Liver (tissue), 10 donors: ENCODE measurements at places on chromosomes 3 and 15.

DNA sequence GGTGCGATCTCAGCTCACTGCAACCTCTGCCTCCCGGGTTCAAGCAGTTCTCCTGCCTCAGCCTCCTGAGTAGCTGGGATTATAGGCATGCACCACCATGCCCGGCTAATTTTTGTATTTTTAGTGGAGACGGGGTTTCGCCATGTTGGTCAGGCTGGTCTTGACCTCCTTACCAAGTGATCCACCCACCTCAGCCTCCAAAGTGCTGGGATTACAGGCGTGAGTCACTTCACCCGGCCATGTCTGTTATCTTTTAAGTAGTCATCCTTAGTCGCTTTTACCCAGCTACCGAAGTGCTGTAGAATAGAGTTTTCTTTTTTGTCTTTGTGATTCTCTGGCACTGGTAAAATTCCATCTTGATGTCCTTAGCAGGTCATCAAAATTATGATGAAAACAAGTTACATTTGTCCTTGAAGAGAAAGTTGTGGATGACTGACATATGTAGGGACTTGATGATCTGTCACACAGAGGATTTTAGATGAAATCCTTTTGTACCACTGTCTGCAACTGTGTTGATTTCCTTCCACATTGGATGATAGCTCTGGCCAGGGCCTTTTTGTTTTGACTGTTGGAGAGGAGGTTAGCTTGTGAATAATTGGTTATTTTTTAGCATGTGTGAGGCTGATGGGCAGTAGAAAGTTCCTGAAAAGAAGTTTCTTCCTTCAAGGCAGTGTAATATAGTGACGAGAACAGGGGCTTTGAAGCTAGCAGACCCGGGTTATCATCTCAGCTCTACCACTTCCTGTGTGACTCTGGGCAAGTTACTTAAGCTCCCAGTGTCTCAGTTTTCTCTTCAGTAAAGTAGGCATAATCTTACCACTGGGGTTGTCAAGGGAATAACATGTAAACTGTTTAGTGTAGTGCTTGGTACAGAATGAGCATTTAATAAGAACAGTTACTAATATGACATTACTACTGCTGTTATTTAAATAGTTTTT lies 18.8 kb downstream of the ATG7 start:
- no peak for DNase-seq

DNA sequence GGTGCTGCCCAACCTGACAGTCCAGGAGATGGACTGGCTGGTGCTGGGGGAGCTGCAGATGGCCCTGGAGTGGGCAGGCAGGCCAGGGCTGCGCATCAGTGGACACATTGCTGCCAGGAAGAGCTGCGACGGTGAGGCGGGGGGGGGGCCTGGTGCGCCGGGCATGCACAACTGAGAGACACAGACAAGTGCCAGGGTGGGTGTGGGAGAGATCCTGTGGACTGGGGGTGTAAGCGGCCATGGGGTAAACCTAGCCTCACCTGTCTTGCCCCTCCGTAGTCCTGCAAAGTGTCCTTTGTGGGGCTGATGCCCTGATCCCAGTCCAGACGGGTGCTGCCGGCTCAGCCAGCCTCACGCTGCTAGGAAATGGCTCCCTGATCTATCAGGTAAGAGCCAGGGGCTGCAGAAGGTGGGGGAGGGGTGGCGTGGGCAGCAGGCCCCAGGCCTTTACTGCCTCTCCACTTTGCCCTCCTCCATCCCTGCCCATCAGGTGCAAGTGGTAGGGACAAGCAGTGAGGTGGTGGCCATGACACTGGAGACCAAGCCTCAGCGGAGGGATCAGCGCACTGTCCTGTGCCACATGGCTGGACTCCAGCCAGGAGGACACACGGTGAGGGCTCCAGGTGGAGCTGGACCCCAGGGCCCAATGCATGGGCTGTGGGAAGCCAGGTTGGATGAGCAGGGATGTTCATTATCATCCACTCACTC lies 3.3 kb downstream of the CHRD start:
- no peak for DNase-seq

DNA sequence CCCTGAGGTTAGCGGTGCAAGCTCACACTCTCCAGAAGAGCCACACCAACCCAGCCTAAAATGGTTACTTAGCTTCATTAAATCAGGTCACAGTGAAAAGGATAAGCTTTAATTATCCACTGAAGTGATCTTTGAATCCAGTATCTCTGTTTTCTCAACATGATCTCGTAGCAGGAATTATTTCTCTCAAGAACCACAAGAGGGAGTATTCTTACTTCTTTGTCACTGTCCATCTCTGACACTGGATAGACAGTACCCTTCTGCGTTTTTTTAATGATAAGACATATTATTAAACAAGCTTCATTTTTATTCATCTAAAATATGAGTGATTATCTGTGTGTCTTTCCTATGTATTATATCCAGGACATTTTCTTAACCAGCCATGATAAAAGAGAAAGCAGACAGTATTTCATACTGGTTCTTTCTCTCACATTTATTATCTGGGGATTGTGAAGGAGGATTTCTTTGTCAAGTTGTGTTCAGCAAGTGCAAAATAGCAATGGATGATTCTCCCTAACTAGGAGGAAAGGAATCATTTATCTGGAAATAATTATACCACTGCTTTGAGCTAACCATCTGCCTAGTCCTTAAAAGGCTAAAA lies 105.4 kb upstream of the CCDC54 start:
- DNase-seq = no peak

DNA sequence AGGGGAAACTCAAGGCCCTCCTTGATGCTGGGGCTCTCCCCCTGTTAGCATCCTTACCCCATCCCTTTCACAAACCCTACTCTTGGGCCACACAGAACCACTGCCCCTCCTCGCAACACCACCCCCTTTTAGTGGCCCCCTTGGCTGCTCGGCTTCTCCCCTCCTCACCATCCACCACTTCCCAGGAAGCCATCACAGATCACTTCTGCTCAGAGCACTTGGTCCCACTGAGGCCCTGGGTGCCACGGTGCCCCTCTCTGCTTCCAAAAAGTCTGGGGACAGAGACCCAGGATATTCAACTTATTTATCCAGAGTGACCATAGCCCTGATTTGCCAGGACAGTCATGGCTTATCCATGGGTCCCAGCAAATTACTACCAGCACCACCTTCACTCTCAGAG lies 2.4 kb downstream of the RHCG start:
- DNase-seq = no peak

DNA sequence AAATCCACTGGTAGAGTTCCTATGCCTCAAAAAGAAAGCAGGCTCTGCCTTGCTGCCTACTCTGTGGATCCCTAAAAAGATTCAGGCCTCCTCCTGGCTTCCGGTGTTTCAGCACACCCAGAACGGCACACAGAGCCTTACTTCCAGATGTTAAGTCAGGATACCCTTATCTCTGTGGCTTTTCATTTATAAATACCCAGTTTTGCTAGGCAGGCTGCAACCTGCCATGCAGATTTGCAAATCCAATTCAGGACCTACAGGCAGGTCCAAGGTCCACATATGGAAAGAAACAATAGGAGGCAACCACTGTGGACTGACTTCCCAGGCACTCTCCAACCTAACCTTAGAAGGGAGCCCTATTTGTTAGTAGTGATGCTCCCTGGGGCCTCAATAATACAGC lies 30.7 kb downstream of the EFL1 start:
- no peak for DNase-seq

DNA sequence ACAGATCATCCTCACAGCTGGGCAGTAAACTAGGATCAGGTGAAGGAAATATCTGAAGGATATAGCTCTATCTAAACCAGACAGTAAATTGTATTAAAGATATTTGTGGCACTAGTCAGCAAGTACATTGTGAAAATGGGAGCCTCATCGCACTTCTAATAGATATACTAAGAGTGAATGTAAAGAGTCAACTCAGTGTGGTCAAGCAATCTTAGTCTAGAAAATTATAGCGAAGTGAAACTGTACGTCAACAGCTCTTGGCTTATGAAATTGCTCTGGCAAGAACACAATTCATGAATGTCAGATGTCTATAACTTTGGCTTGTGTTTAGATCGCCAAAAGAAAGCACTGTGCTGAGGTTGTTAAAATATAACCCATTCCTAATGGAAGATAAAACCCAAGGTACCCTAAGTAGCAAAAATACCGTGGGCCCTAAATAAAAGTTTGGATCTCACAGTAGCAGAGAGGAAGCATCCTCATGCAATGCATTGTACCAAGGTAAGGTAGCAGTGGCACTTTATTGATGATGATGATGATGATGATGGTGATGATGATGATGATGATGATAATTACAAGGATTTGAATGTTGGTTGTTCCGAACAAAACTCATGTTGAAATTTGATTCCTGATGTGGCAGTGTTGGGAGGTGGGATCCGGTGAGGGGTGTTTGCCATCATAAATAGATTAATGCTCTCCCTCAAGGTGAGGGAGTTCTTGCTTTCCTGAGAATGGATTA lies 228.5 kb downstream of the UNC13C start:
- no peak for DNase-seq

GRCh38 chr3:140568842-140569520 lies 108.9 kb upstream of the TRIM42 start:
- DNase-seq = no peak

- DNase-seq = no peak
Observed at GRCh38 chr3:859135-859534, 233.7 kb upstream of the CNTN6 start.

DNA sequence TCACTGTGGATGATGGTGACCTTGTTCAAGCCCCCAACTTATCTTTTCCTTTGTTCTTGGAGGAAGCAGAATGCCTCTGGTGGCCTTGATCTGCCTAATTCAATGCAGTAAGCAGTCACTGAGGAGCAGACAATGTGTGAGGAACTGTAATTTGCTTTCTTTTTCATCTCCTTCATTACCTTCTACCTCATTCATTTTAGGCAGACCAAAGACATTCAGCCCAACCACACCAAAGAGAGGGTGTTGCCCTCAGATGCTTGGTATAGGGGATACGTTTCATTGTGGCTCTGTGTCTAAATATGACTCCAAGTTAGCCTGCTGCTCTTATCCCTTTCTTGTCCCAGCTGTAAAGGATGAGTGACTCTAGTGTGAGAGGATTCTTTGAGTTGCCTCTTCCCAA lies 15.3 kb downstream of the EXOSC7 start:
- no peak for DNase-seq

GRCh38 chr3:10964537-10965167 lies 27.9 kb upstream of the SLC6A1 start:
- DNase-seq = no peak

DNA sequence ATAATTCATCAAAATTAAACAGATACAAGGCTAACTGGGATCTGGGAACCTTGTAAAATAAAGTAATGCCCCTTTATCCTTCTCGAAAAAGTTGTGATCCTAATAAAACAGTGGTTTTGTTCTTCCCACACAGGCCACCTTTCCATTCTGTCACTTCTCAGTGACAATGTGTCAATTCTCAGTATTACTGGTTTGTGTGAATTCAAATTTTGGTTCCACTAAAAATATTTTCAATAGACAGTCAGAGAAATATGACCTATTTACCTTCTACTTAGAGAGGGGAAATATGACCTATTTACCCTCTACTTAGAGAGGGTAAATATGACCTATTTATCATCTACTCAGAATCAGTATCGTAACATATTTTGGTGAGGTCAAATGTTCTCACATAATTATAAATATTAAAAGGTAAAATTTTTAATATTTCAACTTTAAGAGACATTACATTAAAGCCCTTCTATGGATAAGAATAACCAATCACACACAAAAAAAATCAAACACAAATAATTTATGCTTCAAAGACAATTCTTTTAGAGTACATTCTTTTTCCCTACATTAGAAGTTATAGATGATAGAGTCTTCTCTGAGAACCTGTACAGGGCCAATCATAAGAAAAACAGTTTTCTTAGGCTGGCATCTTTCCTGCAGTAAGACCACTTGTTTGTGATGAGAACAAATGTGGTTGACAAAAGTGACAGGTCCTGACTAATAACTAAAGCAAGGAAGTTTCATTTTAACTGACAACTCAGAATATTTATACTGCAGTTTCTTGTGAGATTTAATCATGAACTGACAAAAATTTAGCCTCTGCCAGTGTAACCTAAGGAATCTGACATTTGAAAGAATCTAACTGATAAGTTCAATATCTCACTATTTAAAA lies 323.3 kb downstream of the DIPK2A start:
- no peak for DNase-seq

DNA sequence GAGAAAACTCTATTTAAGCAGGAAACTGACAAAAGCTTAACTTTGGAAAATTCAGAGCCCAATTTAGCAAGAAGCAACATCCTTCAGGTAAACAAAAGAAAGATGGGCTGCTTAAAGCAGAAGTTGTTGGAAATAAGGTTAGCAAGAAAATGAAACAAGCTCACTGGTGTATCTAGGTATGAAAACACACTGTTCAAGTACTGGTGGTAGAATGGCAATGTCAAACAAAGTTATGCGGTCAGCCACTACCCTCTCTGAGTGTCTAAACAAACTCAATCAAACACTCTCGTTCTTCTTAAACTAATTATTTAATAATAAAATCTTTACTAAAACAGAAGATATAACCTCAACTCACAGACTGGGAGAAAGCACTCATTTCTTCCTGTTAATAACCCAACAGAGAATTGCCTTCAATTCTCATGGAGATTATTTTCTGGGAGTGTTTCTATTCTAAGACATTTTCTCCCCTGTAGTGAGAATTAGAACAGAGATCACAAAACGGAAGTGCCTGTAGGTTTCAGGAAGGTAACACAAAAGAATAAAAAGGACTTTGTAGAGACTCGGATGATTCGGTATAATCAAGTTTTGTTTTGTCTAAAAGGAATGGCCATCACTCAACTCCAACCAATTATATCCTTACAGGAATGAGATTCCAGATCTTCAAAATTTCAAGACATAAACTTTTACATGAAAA lies 28.9 kb downstream of the PRICKLE2 start:
- DNase-seq = no peak
